ENCODE measurements at places on chromosomes 1 and 21.

- no peak for DNase-seq
These were observed 244.7 kb downstream of the SIPA1L2 start for GRCh38 chr1:232385221-232385620.

GRCh38 chr1:163774401-163774945 is 452.7 kb downstream of the NUF2 start:
- DNase-seq: no peak

DNA sequence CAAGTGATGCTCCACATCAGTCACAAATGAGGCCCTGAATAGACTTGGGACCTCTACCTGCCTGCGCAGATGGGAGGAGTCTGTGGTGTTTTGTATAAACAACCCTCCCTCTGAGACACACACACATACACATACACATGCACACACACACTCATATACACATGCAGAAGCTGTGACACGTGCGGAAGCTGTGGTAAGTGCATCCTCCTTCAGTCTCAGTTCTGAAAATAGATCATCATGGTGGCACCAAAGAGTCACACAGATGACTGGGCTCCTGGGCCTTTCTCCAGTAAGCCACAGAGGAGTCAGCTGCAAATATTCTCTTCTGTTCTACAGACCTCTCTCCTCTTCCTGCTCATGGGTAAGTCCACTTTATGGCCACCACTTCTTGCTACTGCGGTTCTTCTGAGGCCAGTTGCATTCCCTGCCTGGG is at the start of gene LY9:
Gene LY9 (plus strand): TSS at position 224 of the 433 bp plus-strand sequence. CDS start 14 bp downstream, at position 238.
- no peak for DNase-seq

- no peak for DNase-seq
These were observed 180.1 kb upstream of the PRMT6 start for GRCh38 chr1:106876384-106876783.

GRCh38 chr1:37150986-37151385 is 116.7 kb upstream of the GRIK3 start:
- DNase-seq: no peak

DNA sequence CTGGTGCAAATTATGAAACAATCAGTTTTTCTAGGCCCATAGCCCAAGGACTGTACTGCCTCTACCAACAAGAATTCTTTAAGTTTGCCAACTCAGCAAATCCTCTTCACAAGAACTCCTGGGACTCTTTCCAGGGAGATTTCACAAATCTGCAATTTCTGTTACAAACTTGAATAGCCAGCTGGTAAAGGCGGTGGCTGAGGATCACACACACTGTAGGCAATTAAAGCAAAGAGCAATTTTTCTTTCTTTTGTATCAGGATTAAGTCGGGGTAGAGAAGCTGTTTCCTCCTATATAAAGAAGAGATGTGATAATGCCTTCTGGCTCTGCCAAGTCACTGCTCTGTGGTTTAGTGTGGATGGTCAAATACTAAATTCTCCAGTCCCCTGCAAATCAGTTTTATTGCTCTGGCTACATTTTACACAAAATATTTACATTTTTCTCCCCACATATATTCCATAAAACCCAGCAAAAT is 1.7 kb downstream of the ALDH9A1 start:
- DNase-seq: no peak

DNA sequence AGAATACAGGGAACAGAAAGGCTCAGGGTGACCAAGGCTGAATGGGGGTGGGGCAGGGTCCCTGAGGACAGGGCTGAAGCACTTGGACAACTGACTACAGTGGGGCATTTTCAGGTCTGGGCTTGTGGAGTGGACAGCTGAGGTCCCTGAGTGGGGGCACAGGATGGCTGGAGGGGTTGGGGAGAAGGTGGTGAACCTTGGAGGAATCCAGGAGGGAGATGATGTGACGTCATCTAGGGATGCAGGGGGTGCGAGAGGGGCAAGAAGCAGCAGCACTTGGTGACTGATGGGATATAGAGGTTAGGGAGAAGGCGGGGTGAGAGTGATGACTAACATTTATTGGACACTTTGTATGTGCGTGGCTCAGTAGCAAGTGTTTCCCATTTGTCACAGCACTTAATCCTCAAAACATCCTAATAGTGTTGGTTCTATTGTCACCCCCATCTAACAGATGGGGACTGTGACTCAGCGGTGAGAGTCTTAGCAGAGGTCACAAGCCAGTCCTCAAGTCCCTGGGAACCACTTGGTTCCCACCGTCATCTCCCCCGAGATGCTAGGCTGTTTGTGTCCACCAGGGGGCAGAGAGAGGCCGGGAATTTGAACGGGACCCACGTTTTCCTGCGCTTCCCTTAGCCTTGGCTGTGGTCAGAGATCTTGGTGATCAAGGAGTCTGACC is 27.9 kb upstream of the BMP8B start:
- DNase-seq: peak; percentile 64

- DNase-seq: no peak
These were observed 66.1 kb downstream of the ZNF644 start for GRCh38 chr1:90955769-90956168.

DNA sequence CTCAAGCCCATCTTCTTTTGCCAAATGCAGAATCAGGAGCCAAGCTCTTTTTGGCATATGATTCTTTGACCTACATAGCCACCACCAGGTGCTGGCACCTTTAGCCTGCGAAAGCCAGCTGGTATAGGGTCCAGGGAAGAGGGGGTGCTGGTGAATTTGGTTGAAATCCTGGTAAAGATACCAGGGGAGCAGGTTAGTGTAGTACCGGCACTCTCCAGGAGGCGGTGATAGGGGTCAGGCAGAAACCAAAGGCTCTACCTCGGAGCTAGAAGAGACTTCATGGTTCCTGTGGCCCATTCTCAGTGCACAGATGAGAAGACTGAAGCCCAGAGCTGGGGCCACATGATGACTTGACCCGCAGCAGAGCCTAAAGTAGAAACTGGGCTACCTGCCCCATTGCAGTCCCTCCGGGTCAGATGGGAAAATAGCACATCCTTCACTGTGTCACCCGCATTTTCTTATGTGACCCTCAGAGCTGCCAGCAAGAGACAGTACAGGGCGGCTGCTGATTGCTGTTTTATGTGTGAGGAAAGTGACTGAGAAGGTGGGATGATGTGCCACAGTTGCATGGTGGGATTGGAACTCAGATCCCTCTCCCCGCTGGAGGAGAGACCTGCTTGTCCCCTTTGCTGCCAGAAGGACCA is 36.0 kb upstream of the IL19 start:
- no peak for DNase-seq

- DNase-seq: no peak
These were observed 103.9 kb downstream of the RAVER2 start for GRCh38 chr1:64848803-64849202.

- DNase-seq: no peak
These were observed 36.2 kb downstream of the UBE2G2 start for GRCh38 chr21:44765231-44766013.

DNA sequence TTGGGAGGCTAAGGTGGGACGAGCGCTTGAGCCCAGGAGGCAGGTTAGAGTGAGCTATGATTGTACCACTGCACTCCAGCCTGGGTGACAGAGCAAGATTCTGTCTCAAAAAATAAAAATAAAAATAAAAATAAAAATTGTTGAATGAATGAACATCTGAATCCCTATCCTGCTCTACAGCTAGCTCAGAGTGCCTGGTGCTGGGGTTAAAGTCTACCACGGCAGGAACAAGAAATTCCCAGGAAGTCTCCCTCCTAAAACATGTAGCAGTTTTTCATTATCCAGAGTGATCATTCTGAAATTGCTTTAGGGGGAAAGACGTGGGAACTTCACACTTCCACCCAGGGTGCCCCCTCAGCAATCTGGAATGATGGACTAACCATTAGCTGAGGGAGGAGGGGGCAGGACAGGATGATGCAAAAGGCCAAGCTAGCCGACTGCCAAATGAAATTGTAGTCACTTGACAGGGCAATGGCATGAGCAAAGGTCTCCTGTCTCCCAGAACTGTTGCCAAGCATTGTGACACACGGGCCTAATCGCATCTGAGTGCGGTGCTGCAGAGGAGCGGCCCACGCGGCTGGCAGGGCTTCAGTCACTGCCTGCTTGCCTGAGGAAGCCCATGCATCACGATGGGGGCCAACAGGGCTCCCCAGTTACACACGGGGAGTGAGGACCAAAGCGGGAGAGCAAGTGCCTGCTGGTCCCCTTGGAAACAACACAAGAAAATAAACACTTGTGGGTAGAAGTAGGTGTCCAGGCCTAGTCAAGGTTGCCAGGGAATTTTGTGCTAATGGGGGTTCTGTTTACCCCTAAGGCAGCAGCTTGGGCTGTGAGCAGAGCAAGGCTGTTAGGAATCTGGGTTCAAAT is 85.7 kb downstream of the NENF start:
- no peak for DNase-seq

DNA sequence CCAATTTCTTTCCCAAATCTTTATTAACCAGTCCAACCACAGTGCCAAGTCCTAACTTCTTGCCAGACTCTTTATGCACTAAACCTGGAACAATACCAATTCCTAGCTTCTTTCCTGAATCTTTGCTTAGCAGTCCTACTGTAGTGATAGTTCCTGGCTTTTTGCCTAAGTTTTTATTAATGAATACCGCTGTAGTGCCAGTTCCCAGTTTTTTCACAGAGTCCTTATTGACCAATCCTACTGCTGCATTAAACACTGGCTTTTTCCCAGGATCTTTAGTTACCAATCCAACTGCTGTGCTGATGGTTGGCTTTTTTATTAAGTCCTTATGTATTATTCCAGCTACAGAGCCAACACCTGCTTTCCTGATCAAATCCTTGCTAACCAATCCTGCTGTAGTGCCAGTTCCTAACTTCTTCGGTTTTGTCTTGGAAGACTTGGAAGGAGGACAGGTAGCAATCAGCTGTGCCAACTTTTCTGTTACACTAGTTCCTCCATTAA is 80.8 kb downstream of the ASH1L start:
- DNase-seq: no peak

GRCh38 chr21:39341249-39341923 is 7.5 kb downstream of the HMGN1 start:
- DNase-seq: no peak

DNA sequence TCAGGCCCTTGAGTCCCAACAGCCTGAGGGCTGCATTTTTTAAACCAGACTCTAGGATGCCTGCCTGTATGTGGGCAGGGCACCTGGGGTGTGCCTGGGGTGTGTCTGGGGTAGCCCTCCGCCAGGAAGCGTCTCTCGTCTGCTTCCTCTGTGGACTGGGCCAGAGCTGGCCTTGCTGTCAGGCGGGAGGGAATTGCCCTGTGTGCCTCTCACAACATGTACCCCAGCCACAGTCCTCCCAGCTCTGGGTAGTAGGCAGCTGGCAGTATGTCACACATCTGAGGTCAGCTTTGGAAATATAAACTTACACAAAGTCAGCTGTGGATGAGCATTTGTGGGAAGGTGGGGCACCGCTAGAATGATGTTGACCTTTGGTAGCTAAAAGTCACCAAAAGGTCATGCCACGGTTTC is 13.0 kb downstream of the TRAF5 start:
- no peak for DNase-seq

- no peak for DNase-seq
These were observed 63.0 kb downstream of the NR5A2 start for GRCh38 chr1:200090252-200091159.

DNA sequence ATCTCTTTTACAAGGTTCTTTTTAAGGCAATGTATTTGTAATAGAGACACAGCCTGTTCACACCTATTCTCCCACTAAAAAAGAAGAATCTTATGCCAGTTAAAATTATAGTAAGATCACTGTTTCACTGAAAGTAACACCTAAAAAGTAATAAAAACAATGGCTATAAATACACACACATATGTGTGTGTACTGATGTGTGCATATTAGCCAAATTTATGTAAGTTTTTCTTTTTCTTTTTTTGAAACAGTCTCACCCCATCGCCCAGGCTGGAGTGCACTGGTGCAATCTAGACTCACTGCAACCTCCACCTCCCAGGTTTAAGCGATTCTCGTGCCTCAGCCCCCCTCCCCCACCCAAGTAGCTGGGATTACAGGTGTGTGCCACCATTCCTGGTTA is 56.8 kb upstream of the SLC30A10 start:
- DNase-seq: no peak

DNA sequence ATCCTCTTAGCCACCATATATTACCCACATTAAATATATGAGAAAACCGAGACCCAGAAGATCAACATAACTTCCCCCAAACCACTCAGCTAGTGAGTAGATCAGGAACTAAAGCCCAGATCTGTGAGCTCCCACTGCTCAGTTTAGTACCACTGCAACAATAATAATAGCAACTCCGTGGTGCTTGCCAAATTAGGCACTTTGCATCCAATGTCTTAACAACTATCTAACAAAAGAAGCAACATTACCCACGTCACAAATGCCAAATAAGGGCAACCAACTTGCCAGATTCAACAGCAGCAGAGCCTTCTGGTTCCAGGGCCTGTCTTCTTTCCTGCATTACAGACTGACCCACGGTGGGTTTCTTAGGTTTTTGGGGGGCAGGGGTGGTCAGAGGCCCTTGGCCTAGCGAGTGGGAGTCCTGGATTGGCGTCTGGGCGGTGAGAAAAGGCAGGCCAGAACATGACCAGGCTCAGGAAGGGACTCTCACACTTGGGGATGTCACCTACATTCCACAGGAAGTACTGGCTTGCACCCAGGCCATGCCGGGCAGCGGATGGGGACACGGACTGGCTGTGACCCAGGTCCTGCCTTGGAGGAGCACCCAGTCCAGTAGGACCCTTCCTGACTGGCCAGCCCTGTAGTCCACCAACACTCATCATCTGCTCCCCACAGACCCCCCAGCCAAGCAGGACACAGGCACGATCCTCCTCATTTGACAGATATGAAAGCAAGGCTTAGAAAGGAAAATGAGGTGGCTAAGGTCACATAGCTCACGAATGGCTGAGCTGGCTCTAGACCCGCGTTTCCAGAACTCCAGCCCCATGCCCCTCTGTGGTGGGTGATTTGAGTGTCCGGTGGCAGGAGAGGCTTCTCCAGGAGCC is 4.6 kb downstream of the HCRTR1 start:
- no peak for DNase-seq

GRCh38 chr1:2980073-2980791 is 41.0 kb upstream of the ACTRT2 start:
- no peak for DNase-seq

DNA sequence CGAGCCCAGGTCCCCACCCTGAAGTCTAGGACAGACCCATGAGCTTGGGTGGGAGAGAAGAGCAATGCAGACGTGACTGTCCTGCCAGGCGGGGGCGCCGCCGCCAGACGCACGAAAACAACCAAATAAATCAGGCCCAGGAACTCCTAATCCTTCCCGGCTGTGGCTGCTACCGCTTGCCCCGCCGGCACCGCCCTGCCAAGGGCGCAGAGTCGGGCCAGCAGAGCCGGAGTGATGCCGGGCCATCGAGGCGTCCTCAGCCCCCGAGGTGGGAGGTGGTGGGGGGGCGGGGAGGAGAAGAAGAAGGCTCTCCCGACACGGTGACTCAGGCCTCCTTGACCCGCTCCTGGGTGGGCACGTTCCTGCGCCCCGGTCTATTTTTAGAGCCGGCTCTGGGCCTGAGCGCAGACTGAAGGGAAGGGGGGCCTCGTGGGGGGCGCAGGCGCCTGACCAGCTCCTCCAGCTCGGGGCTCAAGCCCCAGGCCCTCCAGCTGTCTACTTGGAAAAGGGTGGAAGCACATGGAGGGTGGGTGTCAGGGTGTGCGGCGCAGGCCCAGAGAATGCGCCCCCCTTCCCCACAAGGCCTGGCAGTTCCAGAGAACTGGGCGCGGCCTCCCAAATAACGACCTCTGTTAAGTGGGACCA is 10.7 kb upstream of the COL16A1 start:
- DNase-seq: no peak

- peak; percentile 11 for DNase-seq
These were observed at the start of gene CHRM3 for GRCh38 chr1:239386453-239387303. TSS of gene CHRM3 (plus strand) at chr1:239386568. CDS start at chr1:239907452, 520,884 bp downstream.

GRCh38 chr1:179091691-179092165 is 9.9 kb downstream of the TOR3A start:
- DNase-seq: no peak
